ENCODE measurements at places on chromosomes 12 and 14.

GRCh38 chr14:98385851-98386250, 886.1 kb downstream of the BCL11B start:
- no peak for DNase-seq

- DNase-seq, result no peak
These were observed 897 bp downstream of the SUDS3 start for GRCh38 chr12:118377021-118377883.

- no peak for DNase-seq
These were observed 251.7 kb downstream of the EFCAB11 start for GRCh38 chr14:89702876-89703200.

DNA sequence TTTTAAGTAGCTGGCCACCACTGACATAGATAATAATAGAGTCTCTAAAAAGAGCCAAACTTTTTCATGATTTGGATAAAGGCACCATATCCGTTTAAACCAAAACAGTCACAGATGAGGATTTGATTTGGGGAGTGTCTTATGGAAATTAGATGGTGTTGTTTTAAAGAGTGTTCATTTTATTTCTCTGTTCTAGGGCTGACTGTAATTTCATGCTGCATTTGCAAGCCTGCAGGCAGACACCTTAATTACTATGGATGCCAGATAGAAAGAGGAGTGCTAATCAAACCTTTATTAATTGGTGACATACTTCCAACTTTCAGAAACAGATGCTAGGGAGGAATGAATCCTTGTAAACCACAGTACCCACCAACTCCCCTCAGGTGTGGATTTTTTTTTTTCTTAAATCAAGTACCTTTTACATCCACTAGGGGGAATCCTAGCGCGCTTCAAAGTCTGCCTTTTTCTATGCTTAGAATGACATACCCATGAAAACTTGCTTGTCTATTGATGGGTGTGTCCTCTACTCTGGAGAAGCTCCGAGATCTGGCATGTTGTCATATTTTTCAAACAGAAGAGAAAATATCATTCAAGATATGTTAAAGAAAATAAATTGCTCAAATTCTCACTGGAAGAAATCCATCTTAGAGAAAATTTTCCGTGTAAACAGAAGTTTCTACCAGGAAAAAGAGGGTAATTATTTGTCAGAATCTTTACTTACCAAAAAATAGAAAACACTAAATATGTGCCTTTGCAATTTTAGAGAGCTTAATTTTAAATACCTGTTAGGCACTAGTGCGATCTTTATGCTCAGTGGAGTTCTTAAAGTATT, 14.2 kb upstream of the PLXNC1 start:
- DNase-seq, result no peak

DNA sequence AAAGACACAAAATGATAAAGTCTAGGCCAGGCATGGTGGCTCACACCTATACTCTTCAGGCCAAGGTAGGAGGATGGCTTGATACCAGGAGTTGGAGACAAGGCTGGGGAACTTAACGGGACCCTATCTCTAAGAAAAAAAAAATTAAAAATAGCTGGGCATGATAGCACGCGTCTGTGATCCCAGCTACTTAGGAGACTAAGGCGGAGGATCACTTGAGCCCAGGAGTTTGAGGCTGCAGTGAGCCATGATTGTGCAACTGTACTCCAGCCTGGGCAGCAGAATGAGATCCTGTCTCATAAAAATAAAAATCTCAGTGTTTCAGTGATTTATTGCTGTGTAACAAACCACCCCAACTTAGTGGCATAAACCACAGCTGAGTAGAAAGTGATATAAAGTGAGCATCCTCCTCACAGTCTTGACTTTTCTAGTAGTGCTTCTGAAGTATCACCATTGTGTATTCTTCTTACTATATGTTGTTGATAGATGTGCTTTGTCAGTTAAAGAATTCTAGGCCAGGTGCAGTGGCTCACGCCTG, 10.6 kb upstream of the ATF1 start:
- DNase-seq, result no peak

- DNase-seq, result peak; percentile 45
These were observed 1.6 kb downstream of the CCDC88C start for GRCh38 chr14:91415794-91416743.

GRCh38 chr12:120874547-120875245, 29.5 kb downstream of the SPPL3 start:
- DNase-seq, result no peak

DNA sequence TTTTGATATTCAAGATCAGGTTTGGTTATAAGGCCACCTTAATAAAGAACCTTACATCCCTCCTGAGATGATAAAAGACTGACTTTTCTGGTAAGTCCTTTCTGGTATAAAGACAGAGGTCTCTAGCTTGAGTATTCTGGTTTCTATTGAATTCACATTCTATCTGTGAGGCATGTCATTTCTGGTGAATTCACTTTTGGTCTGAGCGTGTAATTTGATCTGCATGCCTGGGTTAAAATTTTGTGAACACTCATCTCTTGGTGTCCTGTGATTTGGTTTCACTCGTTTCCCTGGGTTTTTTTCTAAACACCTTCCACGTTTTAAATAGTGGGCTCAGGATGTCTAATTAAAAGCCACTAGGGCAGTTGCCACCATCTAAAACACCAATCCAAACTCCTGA, 12.2 kb downstream of the EIF5 start:
- DNase-seq, result no peak

- DNase-seq, result no peak
These were observed 125.0 kb downstream of the CACNA1C start for GRCh38 chr12:2177751-2178150.

GRCh38 chr14:99667821-99668220, 16.3 kb upstream of the CYP46A1 start:
- no peak for DNase-seq

DNA sequence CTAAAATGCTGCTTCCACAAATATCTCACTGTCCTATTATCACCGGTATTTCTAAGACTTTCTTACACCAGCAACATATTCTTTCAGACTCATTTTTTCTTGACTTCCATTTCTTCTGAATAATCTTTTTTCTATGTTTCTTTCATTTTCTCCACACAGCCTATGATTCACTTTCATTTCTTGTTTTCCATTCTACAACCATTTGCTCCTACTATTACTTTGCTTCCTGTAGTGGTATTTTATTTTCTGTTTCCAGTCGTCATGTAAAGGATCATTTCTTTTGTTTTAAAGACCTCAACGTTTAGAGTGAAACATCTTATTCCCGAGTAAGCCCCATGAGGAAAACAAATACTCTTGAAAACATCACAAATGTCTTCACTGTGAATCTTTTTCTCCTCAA, 182.2 kb upstream of the MDGA2 start:
- DNase-seq, result no peak

GRCh38 chr14:24766434-24766833, 132.4 kb upstream of the GZMB start:
- DNase-seq, result no peak

DNA sequence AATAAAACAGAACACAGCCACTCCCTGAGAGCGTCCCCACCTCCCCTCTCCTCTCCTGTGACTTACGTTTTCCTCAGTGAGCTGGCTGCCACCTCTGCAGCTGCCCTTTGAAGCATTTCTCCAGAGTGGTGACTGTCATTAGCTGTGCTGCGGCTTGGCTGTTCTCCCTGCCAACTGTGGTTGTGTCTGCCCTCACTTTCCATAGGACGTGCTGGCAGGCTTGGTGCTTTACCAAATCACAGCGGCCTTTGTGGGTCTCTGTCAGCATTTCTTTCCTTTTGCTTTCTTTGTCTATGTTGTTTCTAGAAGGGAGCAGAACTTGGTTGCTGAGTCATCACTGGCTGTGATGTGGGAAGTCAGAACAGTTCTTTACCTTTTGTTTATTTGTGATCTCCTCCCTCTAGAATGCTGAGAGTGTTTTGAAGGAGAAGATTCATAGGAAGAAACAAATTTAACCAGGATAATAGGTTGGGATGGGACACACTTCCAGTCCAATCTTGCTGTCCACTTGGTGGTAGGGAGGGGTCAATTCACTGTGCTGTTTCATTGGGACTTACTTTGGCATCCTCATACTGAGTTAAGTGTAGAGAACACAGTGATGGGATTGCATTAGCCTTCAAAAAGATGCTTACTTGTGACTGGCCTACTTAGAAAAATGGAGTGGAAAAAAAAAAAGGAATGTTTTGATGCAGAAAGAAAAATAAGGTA, 88.2 kb downstream of the TMX1 start:
- peak; percentile 7 for DNase-seq

- no peak for DNase-seq
These were observed 472.4 kb downstream of the ATP23 start for GRCh38 chr12:58413794-58414193.

- no peak for DNase-seq
These were observed 20.8 kb downstream of the SAV1 start for GRCh38 chr14:50647282-50647681.

GRCh38 chr14:20143911-20144310, 5.3 kb downstream of the OR4N5 start:
- no peak for DNase-seq

DNA sequence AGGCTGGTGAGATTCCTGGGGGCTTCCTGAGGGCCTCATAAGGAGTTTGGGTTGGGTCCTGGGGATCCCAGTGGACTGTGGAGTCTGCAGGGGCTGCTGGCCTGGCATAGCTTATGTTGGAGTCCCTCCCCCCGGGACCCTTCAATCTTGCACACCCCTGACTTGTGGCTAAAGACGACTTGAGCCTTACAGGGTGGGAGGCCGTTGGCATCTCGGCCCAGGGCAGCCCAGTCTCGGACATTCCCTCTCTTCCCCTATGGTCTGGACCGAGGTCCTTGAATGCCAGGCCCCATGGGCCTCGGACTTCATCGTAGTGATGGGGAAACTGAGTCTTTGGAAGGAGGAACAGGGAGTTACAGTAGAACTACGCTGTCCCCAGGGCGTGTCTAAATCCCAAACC, 12.5 kb downstream of the RTL1 start:
- DNase-seq, result no peak

DNA sequence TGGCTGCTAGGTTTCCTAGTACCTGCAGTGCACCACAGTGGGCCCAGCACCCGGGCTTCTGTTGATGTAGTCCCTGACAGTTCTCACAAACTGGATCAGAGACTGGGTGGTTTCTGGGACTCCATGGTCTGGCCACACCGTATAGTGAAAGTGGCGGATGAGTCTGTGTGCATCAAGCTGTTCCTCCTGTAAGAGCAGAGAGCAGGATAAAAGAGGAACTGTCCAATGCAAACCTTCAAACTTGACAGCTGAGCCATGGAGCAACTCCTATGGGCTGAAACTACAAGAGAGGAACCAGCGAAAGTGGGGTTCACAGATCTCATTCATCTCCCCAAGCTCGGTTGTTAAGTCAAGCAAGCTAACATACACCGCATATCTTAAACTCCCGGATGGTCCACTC, 102.8 kb downstream of the PTPRB start:
- DNase-seq, result no peak

DNA sequence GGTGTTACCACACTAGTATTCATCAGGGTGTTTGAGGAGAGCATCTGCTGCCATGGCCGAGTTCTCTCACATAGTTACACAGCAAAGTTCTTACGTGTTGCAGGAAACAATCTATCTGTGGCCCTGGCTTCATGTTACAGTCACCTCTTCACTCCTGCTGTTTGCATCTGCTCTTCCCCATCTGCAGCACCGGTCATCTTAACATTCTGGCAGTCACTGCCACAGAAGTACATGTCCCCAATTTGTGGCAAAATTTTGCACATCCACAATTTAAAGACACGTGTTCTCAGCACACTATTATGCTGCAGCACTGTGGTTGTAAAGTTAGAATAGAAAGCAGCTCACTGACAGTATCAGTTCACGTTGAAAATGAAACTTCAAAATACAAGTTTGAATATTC, 23.2 kb downstream of the MAPK1IP1L start:
- no peak for DNase-seq

DNA sequence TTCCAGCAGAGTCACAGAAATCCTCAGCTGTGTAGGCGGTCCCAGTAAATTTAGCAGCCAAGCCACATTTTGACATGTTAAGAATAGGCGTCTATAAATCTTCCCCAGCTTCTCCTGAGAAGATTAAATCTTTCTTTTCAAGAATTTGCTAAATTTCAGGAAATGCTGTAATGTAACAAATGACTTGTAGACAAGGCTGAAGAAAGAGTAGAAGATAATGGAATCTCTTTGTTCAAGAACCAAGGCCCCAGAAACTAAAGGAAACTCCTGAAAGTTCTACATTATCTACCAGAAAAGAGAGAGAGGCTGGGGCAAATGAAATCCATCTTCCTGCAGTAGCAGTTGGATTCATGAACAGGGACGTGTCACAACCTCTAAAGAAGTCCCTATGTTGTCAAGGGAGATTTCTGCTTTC, 760.3 kb downstream of the NOVA1 start:
- no peak for DNase-seq

DNA sequence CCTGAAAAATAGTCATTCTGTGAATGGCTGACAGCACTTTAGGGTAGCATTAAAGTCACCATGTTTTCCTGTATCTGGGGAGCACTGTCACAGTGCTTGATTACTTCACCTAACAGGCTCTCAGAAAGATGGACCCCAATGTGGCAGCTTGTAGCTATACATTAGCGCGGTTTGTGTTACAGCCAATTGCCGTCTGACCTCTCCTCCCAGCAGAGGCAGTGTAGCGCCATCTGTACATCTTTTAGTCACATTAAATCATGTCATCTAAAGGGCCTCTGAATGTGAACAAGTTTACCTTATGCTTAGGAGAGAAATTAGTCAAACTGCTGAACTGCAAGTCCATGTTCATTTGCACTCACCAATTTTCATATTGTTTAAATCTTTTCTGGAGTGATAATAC, 113.7 kb downstream of the LMO3 start:
- no peak for DNase-seq

DNA sequence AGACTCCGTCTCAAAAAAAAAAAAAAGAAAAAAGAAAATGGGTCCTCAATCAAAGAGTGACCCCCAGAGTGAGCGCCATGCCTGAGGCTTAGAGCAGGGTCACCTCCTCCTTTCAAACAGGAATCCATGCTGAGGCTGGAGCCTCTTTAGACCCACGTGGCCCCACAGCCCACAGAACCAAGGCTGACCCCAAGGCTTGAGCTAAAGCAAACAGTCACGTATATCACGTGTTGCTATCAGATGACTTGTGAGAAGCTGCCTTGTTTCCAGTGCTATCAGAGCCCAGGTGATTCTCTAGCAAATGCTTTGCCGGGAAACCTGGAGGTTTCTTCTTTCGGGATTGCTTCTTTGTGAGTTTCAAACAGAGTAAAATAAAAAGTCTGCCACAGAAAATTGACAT, 31.7 kb upstream of the DYNC1H1 start:
- DNase-seq, result no peak

DNA sequence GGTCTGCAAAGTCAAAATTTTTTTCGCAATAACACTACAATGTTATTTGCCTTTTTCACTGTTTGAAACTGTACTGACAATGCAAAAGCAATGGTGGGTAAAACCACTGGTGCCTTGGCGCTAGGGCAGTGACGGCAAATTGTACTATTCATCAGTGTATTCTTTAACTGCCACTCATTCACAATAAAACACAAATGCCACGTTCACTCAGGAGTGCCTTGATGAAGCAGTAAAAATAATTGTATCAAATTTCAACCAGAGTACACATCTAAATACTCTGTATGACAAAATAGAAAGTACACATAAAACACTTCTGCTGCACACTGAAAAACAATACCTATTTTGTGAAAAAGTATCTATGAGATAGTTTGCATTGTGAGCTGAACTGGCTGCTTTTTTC, 17.8 kb downstream of the DCAF5 start:
- DNase-seq, result no peak

GRCh38 chr14:85333313-85333712, 196.6 kb upstream of the FLRT2 start:
- DNase-seq, result no peak

Data from stimulated activated CD4-positive, alpha-beta T cell treated with anti-CD3 and anti-CD28 coated beads, Interleukin-12 subunit alpha, Interleukin-12 subunit beta, amount 100 ng/mL, for 4 hours (primary cell).